ENCODE measurements at places on chromosomes 3 and 15. TPM values are rescaled to one million over a fixed set of nuclear protein-coding genes. Genes with fewer than 3 reads are reported as not detected.

Gene FANCD2
- 1.7 TPM for polyA plus RNA-seq

Gene SLC2A2
- polyA plus RNA-seq, result not detected

Gene SLC28A1
- 0.34 TPM for polyA plus RNA-seq

Gene SMAD6
- polyA plus RNA-seq, result 7.4 TPM

Gene NDUFB4
- 186 TPM for polyA plus RNA-seq

Gene COL7A1
- polyA plus RNA-seq, result 10.3 TPM

Gene SI
- 0.05 TPM for polyA plus RNA-seq

Gene MRPS25
- polyA plus RNA-seq, result 47.4 TPM

Gene RPL39L
- 3.8 TPM for polyA plus RNA-seq

Gene IL17RD
- 3.1 TPM for polyA plus RNA-seq

Gene CELSR3
- polyA plus RNA-seq, result 1.5 TPM

Gene PML
- polyA plus RNA-seq, result 10.5 TPM

Gene SH2D7
- not detected for polyA plus RNA-seq

Gene SCAP
- polyA plus RNA-seq, result 26.4 TPM

Gene MORC1
- not detected for polyA plus RNA-seq

Gene GRAMD1C
- 8.7 TPM for polyA plus RNA-seq

Gene PARP15
- 0.79 TPM for polyA plus RNA-seq

Gene TMEM45A
- polyA plus RNA-seq, result 18.1 TPM

Gene GUCA1C
- polyA plus RNA-seq, result 0.22 TPM

Gene GOLGA8S
- polyA plus RNA-seq, result 0.06 TPM

Gene DISP2
- polyA plus RNA-seq, result 0.62 TPM

Gene MAGEF1
- polyA plus RNA-seq, result 17.3 TPM

Gene ACKR2
- 0.31 TPM for polyA plus RNA-seq

All from adipose tissue (tissue), 3 donors.